Fibroblast of the aortic adventitia (primary cell): ENCODE measurements at places on chromosomes 5 and 9. TPM values are rescaled to one million over a fixed set of nuclear protein-coding genes. Genes with fewer than 3 reads are reported as not detected.

- peak; percentile 76 for DNase-seq
These were observed 78.5 kb upstream of the LRRTM2 start for GRCh38 chr5:138953387-138954256.

GRCh38 chr9:72758944-72759343, 193.9 kb downstream of the ALDH1A1 start:
- no peak for DNase-seq

- DNase-seq: no peak
These were observed 20.6 kb downstream of the IRF1 start for GRCh38 chr5:132470010-132470392.

DNA sequence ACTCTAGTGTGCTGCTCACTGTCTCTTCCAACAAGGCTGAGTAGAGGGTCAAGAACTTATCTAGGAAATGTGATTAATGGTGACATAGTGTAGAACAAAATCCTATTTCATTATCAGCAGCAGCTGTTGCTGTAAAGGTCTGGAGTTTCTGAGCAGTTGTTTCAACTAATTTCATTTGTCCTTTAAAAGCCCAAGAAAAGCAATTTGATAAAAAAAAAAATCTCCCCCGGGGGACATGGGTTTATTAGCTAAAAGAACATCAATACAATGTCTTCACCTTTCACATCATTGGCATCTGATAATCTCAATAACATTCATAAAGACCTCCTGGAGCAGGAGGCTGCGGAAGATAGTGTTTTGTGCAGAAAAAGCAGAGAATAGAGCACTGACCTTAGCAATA, 468.1 kb downstream of the KCTD16 start:
- no peak for DNase-seq

DNA sequence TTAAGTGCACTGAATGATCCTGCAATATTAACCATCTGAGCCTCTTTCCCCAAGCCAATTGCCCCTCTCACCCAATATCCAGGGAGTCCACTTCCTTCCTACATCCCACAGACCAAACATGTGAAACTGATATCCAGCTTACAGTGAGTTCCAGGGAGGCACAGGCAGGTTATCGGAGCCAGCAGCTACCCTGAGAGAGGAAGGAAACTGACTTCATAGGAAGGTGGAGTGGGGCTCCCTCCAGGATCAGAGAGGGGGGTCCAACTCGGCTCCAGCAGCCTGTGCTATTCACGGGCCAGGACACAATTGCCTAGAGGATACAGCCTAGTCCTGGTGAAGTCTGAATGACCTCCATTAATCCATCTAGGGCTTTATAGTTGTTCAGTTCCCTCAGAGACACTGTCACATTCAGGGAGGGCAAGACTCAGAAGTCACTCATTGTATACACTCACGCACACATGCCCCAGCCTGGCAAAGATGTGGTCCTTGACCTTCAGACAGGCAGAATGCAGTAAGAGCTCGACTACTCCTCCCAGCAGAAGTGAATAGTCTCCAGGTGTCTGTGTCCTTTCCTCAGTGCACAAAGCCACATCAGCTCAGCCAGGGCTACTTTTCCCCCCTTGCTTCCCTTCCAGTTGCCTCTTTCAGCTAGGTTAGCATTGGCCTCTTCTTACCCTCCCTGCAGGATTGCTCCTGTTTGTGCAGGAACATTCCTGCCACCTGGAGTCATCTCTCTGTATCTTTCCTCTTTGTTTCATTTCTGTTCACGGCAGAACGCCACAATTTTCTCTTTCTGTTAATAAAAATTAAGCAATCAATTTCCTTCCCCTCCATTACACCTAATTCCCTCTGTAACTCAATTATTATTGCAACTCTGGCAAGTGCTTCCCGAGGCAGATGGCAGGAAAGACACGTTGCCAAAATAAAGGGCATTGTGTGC, 501.7 kb downstream of the ARHGEF28 start:
- peak; percentile 6 for DNase-seq

DNA sequence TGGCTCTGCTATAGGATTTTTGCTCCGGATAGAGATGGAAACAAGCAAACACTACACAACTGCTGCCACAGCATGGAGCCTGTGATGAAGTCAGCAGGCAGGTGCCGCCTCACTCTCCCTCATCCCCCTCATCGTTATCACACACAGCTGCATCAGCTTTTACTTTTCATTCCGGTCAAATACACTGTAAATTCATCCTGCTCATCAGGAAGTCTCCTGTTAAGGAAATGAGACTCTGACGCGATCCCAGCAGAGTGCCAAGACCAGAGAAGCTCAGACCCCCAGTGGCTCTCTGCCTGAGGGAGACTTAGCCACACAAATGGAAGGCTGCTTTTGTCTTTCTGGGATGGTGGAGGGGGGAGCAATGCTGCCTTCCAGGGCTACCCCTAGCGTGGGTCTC, 270.2 kb downstream of the ELAVL2 start:
- DNase-seq: no peak

- no peak for DNase-seq
These were observed 13.9 kb downstream of the MAP1B start for GRCh38 chr5:72121052-72121779.

GRCh38 chr5:151448038-151448985, 909 bp downstream of the SLC36A1 start:
- peak; percentile 14 for DNase-seq

DNA sequence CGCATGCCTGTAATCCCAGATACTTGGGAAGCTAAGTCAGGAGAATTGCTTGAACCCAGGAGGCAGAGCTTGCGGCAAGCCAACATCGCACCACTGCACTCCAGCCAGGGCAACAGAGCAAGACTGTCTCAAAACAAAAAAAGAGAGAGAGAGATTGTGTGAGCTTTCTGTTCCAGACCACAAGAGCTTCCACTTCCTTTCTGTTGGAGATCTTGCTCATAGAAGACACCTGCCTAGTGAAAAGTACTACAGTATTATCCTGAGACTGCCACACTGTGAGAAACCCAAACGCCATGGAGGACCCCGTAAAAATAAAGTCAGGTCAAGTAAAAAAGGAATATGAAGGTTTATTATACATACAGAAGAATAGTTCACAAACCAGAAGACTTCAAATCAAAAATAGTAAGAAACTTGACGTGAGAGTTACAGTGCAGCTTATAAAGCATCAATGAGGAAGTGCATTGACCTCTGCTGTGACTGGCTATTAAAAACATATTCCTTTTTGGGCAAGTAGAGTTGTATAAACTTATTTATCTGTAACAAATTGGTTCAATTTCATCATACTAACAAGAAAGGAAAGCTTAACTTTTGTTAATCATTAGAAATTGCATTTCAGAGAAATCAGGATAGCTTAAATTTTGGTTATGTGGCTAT, 4.3 kb upstream of the EMB start:
- no peak for DNase-seq

- peak; percentile 61 for DNase-seq
These were observed 8.5 kb downstream of the KLF9 start for GRCh38 chr9:70405808-70406433.

The OSMR gene
- 57.2 and 96.7 TPM in 2 replicates for total RNA-seq

The PTGES gene
- 6.9 and 30.9 TPM in 2 replicates for total RNA-seq

The SNCAIP gene
- 0.18 and 0.57 TPM in 2 replicates for total RNA-seq

The KCNV2 gene
- not detected in 2 replicates for total RNA-seq

The TSSK1B gene
- 1.4 TPM in 1 of 2 replicates, not detected in the other for total RNA-seq

The NR4A3 gene
- 1.1 and 1.5 TPM in 2 replicates for total RNA-seq

The RUFY1 gene
- 53.0 and 143 TPM in 2 replicates for total RNA-seq

The SPATA6L gene
- 0.25 and 1.2 TPM in 2 replicates for total RNA-seq

The PCDHB15 gene
- total RNA-seq: 0.09 TPM in 1 of 2 replicates, not detected in the other

The JAK2 gene
- 13.2 and 19.2 TPM in 2 replicates for total RNA-seq

The N4BP3 gene
- total RNA-seq: 0.18 and 0.65 TPM in 2 replicates

The LCN12 gene
- not detected in 2 replicates for total RNA-seq
